ENCODE measurements at places on chromosomes 12 and 14. TPM values are rescaled to one million over a fixed set of nuclear protein-coding genes. Genes with fewer than 3 reads are reported as not detected.

DNA sequence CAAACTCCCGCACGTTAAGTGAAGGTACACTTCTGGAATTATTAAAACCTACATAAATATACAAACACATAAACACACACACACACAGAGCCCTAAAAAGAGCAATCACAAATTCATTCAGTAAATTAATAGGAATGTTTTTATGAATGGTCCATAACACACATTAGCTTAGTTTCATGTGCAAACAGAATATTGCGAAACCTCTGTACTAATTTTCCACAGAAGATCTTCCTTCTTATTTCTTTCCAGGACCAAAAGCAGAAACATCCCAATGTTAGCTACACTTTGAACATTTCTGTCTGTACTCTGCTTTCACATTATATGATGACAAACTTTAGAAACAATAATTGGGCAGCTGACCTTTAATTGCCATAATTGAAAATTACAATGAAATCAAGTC is 101.6 kb downstream of the SOX5 start:
- no peak for DNase-seq

DNA sequence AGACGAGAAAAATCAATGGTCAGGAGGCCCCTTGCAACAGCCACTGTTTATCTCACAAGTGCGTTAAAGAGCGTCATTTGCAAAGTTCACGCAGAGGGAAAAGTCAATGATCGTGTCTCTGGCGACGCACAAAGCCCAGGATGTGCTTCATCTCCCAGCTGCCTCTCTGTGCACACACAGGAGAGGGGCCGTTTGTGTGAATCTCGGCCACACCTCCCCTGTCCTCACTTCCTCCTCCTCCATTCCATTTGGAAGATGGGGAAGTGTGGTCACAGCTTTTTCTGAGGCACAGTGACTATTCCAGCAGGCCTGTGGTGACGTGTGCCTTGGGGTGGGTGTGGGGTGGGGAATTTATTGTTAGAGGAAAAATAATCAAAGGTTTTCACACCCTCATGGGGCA is 90.4 kb downstream of the RBM19 start:
- no peak for DNase-seq

DNA sequence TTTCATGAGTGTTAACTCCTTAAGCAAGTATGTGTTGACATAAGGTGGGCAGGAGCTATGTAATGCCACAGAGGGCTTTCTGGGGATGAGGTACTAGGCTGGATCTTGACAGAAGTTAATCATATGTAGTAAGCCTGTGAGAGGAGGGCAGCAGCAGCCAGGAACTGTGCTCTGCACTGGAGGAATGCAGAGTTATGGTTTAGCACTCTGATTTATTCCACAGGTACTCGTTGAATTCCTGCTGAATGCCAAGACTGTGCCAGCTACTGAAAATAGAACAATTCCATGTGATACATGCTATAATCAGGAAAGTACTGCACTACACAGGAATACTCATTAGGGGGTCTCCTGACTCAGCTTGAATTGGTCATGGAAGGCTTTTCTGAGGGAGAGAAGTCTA is 58.7 kb downstream of the SUSD6 start:
- no peak for DNase-seq

GRCh38 chr14:100076133-100076532 is 10.9 kb downstream of the EVL start:
- no peak for DNase-seq

DNA sequence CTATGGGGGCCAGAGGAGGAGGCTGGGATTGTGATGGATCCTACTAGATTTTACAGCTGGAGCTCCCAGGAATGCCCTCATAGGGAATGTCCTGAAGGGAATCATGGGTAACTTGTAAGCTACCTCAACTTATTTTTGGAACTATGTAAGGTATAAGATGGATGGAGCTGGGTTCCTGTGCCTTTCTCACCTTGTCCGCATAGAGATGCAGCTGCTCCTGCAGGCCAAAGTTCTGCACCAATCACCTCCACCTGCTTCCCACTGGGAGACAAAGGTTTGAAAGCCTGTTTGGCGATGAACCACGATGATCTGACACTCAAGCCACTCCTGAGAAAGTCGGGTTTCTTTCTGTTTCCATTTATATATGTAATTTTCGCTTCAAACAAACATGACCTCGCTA is 648 bp upstream of the AKAP5 start:
- DNase-seq = no peak

DNA sequence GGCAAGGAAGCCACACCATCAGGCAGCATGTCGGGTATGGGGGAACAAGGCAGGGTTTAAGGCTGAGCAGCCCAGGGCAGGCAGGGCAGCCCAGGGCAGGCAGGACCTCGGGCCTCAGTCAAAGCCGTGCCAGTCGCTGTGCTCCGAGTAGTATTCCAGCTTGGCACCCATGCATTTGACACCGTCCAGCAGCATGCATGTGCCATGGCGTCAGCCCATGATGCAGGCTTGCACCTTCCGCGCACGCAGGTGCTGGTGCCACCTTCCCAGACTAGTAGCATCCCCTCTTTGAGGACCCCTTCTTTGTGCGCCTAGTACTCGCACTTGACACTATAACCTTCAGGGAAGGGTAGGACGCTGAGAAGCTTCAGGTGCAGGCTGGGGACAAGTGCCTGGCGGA is 11.6 kb upstream of the ADCY6 start:
- DNase-seq = no peak

GRCh38 chr14:67166450-67166853 is 22.8 kb upstream of the GARIN2 start:
- peak; percentile 19 for DNase-seq

- DNase-seq = no peak
Measured at GRCh38 chr14:99721792-99722516, 37.9 kb downstream of the CYP46A1 start.

DNA sequence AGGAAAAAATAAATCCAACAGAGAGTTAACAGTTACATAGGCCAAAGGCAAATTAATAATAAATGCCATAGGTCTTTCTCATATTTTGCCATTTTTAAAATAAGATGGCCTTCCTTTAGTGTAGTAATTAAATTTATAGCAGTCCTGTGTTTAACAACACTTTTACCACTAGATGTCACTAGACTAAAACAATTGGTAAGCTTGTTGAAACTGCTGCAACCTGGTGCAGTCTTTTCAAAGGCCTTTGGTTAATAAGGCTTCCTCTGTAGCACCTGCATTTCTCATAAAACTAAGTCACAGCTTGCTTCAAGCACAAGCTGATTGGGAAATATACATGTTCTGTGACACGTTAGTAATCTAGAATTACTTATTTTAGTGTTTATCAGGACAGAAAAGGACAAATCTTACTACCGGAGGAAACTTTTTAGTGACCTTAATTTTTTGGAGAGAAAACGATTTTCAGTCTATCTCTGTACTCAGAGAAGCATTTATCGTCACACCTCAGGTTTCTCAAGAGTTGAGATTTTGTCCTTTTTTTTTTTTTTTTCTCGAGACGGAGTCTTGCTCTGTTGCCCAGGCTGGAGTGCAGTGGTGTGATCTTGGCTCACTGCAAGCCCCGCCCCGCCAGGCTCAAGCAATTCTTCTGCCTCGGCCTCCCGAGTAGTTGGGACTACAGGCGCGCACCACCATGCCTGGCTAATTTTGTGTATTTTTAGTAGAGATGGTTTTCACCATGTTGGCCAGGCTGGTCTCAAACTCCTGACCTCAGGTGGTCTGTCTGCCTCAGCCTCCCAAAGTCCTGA is 20.0 kb downstream of the BORCS5 start:
- DNase-seq = peak; percentile 70

- DNase-seq = no peak
Measured at GRCh38 chr14:51922624-51923023, 62.2 kb downstream of the GNG2 start.

DNA sequence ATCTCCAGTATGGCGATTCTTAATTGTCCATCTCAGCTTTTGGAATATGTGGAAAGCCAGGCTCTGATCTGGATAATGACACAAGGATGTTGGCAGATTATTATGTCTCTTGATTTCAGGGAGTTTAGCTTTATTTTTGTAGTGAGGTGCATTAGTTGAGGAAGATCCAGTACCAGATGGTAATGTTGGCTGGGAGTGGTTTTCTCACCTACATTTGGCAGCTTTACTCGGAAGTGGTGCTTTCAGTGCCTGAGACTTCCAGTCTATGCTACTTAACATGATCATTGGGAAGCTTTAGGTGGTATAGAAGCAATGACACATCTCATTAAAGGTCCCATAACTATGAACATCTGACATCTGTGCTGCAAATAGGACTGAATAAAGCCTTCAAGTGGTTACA is 7.5 kb downstream of the SLC15A5 start:
- DNase-seq = no peak

DNA sequence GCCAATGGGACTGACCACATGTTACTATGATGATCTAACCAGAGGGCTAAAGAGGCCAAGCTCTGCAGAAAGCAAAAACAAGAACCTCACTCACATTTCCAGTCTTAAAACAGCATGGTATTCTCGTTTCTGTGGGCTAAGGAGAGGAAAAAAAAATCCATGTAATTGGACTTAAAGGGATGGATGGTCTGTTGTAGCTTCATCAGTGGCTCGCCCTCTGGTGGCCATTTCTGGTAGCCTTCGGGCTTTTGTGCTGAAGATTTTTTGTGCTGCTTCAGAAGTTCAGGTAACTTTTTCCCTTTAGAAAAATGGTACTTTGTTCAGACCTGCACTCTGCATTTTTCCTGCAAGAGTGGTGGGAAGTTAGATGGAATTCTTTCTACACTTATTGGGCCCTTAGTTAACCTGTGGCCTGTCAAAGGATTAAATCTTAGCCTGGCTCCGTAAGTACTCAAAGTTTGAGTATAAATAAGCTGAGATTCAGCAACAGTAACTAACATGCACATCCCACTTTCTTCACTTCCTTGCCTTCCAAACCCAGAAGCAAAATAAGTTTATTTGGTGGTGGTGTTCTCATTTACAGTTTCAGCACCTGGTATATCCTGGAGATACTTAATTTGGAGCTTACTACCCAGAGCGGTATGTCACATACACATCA is 22.3 kb downstream of the DCAF4 start:
- DNase-seq = peak; percentile 25

DNA sequence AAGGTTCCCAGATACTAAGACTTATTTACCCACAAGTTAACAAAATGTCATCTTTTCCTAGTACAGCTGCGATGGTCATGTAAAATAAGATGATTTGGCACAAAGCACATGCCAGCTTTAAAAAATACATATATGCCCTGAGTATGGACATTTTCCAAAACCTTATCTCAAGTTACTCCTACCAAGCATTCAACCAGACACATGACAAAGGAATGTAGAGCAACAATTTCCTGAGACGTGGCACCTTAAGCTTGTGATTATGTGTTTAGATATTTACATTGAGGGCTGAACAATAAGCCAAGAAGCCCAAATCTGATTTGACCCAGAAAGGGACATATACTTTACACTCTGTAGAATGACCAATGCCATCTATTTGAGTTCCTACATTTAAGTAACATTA is 24.5 kb upstream of the OVCH1 start:
- no peak for DNase-seq

GRCh38 chr14:35444104-35444503 is 39.6 kb upstream of the NFKBIA start:
- DNase-seq = no peak

DNA sequence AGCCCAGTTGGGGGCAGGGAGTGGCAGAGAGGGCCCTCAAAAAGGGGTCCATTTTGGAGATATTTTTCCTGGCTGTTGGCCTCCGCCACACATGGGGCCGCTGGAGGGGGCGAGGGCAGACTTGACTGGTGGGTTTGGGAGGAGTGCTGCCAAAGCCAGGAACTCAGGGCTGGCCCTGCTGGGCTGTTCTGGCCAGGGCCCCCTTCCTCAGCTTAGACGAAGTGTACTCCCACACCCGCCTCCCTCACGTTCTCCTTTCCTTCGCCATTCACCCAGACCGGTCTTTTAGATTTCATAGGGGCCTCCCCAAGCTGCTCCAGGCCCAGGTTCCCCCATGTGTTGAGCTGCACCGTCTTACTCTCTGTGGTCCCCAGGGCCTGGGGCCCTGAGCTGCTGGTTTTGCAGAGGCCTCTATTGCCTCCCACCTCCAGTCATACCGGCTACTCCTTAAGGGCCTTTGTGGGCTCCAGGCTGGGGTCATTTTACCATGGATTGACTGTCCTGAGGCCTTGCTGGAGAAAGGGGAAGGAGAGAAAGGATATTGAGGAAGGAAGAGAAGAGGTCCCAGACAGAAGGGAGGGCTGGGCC is 1.3 kb downstream of the KRT7 start:
- DNase-seq = no peak

- no peak for DNase-seq
Measured at GRCh38 chr12:105659355-105660075, 329.0 kb downstream of the C12orf75 start.

- no peak for DNase-seq
Measured at GRCh38 chr12:72570601-72571000, 298.4 kb downstream of the TRHDE start.

DNA sequence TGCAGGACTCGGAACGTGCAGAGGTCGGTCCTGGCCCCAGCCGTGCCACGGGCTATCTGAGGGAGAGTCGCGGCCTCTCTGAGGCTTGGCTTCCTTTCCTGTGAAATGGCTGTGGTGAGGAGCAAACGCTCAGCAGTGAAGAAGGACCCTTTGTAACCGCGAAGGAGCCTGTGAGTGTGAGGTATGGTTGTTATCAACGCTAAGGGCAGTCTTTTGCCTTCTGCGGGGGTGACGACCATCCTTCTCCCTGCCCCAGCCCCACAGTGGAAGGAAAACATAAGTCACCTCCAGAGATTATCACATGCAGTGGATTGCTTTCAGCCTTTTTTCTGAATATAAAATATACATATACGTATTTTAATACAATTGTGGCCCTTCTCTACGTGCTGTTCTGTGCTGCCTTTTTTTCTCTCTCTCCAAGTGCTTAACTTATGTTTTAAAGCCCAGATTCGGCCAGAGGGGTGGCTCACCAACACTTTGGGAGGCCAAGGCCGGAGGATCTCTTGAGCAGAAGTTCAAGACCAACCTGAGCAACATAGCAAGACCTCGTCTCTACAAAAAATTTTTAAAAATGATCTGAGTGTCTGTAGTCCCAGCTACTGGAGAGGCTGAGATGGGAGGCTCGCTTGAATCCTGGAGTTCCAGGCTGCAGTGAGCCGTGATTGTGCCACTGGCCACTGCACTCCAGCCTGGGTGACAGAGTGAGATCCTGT is 17.4 kb downstream of the TAMALIN start:
- no peak for DNase-seq

GRCh38 chr12:93804392-93805179 is 127.4 kb downstream of the CRADD start:
- DNase-seq = no peak

GRCh38 chr14:39467889-39468524 is 35.8 kb upstream of the FBXO33 start:
- DNase-seq = no peak

DNA sequence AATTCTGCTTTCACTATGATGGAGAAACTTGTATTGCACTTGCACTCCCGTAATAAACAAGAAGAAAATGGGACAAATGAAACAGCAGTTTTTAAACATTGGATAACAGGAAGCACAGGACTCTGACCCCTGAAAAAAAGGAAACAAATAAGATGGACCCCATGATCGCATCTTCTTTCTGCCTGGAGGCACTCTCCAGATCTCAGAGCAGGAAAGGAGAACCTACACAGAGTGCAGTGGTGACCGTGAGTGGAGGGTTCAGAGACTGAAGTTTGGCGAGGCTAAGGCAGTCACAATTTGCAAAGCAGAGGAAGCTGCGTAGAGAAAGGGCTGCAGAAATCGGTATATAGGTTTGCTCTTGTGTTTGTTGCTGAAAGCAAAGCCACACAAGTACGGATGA is 6.1 kb upstream of the FGF6 start:
- no peak for DNase-seq

Gene KERA
- polyA plus RNA-seq = 0.09 TPM

Gene RTL1
- polyA plus RNA-seq = 0.07 TPM

Gene KRT82
- polyA plus RNA-seq = not detected

Gene CD163
- 14.0 TPM for polyA plus RNA-seq

Gene SMCO3
- polyA plus RNA-seq = 0.81 TPM

Gene TSHR
- polyA plus RNA-seq = 0.46 TPM

Gene CLEC7A
- 3.7 TPM for polyA plus RNA-seq

Gene GZMB
- 0.70 TPM for polyA plus RNA-seq

Measured in right lung (tissue), 10 donors.